Temporal lobe (tissue), 4 donors: ENCODE measurements at places on chromosomes 6 and 20. TPM values are rescaled to one million over a fixed set of nuclear protein-coding genes. Genes with fewer than 3 reads are reported as not detected.

The DYNLT1 gene
- total RNA-seq = 46.5 TPM

The OR2H2 gene
- total RNA-seq = not detected

The PRR18 gene
- 0.25 TPM for total RNA-seq

The LRRC1 gene
- 10.1 TPM for total RNA-seq

The LRP11 gene
- total RNA-seq = 17.9 TPM

The CLVS2 gene
- 43.3 TPM for total RNA-seq

The SEL1L2 gene
- total RNA-seq = under 0.01 TPM

The SIRPB1 gene
- not detected for total RNA-seq

The TPD52L1 gene
- 3.4 TPM for total RNA-seq

The TFAP2B gene
- under 0.01 TPM for total RNA-seq

The LAMA2 gene
- total RNA-seq = 11.8 TPM

The PRKN gene
- 6.1 TPM for total RNA-seq

The CD109 gene
- 3.0 TPM for total RNA-seq

The SMLR1 gene
- not detected for total RNA-seq

The IL20RA gene
- total RNA-seq = 0.25 TPM

The C20orf141 gene
- not detected for total RNA-seq

The F13A1 gene
- 3.2 TPM for total RNA-seq

The BPIFB4 gene
- not detected for total RNA-seq

The NRSN1 gene
- 28.8 TPM for total RNA-seq

The CUL9 gene
- total RNA-seq = 23.4 TPM

The NFS1 gene
- 30.5 TPM for total RNA-seq

The ERVFRD-1 gene
- total RNA-seq = not detected

The KCNK15 gene
- total RNA-seq = not detected

The NOL7 gene
- total RNA-seq = 44.7 TPM

The ENPP4 gene
- total RNA-seq = 22.1 TPM

The EYA2 gene
- total RNA-seq = 1.5 TPM

The VGLL2 gene
- not detected for total RNA-seq

The TNFRSF6B gene
- total RNA-seq = 0.49 TPM

The TAGAP gene
- total RNA-seq = 0.49 TPM

The WFDC5 gene
- total RNA-seq = not detected

The CLIC5 gene
- 2.5 TPM for total RNA-seq

The CUTA gene
- total RNA-seq = 64.9 TPM

The TIAM2 gene
- total RNA-seq = 113 TPM

The TRERF1 gene
- 3.2 TPM for total RNA-seq

The TFAP2A gene
- 0.25 TPM for total RNA-seq

The LZTS3 gene
- total RNA-seq = 15.0 TPM

The COL11A2 gene
- total RNA-seq = 1.2 TPM

The TSBP1 gene
- not detected for total RNA-seq

The JAG1 gene
- 16.0 TPM for total RNA-seq

The DEFB119 gene
- total RNA-seq = not detected

The TRAPPC3L gene
- total RNA-seq = under 0.01 TPM
